ENCODE measurements at places on chromosomes 3 and 15.

DNA sequence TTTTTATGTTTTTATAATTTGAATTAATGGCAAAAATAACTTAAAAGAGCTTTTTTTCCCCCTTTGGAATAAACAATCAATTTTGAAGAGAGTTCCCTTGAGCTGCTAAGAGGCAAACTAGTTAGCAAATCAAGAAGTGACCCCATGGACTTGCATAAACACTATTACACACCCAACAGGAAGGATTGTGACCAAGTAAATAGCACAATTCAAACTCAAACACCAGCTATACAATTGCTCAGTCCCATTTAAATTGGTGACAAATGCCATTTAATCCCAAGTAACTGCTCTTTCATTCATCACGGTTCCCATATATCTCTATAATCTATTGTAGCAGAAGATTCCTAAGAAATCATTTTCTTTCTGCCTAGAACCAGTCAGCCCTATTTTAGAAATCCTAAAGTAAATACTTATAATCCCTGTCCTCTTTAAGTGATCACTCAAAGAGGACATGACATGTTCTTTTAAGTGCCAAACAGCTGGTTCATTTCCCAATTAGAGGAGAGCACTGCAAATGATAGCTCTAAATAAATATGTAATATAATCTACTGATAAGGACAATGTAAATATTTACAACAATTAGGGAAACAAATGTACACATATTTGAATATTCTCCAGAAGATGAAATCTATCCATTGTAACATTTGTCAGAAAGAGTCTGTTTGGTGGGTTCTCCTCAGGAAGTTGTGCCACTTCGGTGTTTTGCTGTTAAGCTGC lies 137.8 kb upstream of the ADAMTS9 start:
- DNase-seq, result no peak

DNA sequence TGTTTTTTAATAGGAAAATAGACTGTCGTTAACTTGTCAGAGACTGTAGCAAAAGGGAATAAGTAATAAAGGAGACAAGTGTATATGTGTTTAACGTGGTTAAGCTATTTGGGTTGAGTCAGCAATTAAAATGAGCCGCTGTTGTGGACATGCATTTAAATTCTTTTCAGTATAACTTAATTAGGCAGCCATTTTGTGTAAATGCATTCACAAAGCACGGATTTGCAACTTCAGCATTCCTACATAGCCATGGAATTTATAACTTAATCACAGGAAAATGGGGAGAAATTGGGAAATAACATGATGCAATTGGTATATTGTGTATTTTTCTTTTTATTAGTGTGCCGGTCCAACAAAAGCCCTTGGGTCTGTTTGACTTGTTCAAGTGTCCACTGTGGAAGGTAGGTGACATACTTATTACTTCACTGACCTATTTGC lies 27.9 kb downstream of the USP3 start:
- no peak for DNase-seq

DNA sequence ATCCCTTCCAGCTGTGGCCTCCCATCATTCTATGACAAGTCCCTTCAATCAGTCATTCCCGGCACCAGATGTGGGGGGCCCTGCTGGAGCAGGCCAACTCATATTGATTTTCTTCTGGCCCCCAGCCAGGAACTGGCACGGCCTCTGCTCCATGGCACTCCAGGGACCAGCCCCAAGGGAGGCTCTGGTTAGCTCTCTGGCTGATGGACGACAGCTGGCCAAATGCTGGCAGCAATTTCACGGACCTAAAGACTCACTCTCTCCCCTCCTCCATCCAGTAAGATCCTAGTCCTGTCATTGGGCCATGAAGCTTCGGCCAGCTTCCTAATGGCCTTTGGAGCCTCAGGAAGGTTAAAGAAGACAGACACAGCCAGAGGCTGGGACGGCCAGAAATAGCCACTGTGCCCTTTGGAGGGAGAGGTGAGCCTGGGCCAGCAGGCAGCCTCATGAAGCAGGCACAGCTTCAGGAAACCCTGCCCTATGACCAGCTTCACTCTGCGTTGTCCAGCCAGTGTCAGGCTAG lies 131.0 kb downstream of the MEX3B start:
- no peak for DNase-seq

DNA sequence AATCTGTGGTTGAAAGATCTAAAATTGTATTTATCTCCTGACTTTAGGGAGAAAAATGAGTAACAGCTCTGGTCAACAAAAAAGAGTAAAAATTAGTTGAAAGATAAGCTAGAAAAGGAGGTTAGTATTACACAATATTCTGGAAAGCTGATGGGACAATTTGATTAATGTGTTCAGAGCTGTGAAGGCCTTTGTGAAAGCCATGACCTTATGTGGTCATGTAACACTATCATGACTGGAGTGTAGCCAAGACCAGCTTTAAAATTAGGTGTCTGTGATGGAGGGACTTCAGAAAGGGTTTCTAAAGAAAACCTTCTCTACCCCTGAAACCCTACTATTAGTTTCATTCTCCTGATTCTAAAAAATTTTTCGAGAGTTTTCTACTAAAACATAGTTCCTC lies 127.2 kb downstream of the NFKBIZ start:
- DNase-seq, result no peak

- no peak for DNase-seq
These were observed 144.0 kb downstream of the CLSTN2 start for GRCh38 chr3:140078940-140079339.

- no peak for DNase-seq
These were observed 13.2 kb downstream of the ZDHHC3 start for GRCh38 chr3:44962621-44963393.

- no peak for DNase-seq
These were observed 202.5 kb upstream of the TLE3 start for GRCh38 chr15:70299931-70300869.

DNA sequence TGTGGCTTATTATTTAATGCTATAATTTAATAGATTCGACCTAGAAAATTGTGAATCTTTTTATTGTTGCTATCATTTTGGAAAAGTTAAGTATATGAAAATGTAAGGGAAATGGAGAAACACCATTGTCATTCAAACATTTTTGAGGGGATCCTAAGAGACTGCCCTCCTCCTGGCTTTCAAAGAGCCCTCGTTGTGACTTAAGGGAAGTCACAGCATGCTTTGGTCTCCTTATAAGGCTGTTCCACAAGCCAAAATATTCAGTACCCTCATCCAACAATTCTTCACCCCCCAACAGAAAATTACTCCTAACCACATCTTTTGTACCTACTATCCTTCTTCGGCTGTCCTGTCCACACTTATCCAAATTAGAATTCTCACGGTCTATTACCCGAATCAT lies 140.2 kb downstream of the GBE1 start:
- no peak for DNase-seq

GRCh38 chr3:14340960-14341708 lies 61.3 kb upstream of the SLC6A6 start:
- no peak for DNase-seq

- no peak for DNase-seq
These were observed 57.9 kb downstream of the RASGRF1 start for GRCh38 chr15:79032656-79033055.

GRCh38 chr3:61520966-61521628 lies 40.3 kb upstream of the PTPRG start:
- DNase-seq, result no peak
